ENCODE measurements at places on chromosomes 7 and 10.

DNA sequence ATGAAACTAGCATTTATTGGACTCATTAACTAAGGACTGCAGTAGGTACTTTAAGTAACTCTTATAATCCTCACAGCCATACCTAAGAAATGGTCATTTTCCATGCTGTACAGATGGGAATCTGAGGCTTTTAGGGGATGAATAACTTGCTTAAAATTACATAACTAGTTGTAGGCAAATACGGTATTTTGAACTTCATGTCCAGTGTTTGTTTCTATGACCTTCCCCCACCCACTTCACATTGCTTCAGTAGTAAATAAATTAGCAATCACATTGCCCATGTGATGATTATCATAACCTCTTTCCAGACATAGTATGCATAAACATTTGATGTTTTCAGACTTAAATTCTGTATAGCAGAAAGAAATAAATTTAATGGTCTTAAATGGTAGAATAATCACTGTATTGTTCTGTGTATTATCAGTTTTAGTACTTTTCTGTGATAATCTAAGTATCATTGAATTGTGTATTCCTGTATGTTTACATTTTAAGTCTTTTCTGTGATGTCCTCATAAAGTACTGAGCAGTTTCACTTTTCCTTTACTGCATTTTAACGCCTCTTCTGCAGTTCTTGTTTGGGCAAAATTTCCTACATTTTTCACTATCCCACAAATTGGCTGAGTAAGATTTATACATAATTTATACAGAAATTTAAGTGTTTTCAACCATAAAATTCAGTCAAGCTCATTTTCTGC is 48.3 kb downstream of the ANKIB1 start:
- peak; percentile 36 for DNase-seq

DNA sequence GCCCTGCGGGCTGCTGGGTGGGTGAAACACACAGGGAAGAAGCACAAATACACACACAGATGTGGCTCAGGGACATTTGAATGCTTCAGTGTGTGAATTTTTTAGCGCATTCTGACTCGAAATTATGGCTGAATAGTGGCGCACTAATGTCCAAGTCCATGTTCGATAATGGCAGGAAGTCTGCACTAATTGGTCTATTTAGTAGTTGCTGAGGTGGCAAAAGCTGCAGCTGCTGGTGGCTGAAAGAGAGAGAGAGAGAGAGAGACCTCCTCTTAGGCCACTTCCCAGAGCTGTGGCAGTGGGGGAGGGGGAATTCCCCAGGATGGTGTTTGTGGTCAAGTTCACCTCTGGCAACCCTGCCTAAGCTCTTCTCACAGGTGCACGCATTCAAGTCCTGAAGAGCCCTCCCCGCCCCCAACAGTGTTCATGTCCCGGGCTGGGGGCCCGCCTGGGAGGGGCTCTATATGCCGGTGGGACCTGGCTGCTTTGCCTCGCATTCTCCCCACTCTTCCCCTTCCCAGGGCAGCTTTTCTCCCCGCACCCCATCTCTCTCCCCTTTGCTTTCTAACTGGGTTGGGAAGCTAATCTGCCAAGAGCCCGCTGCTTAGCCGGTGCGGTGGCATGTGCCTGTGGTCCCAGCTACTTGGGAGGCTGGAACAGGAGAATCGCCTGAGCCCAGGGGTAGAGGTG is 6.0 kb upstream of the MNX1 start:
- no peak for DNase-seq

GRCh38 chr7:55198634-55199392 is 166.3 kb upstream of the LANCL2 start:
- DNase-seq = no peak

- DNase-seq = no peak
These were observed 7.2 kb downstream of the DLX5 start for GRCh38 chr7:97017192-97018125.

DNA sequence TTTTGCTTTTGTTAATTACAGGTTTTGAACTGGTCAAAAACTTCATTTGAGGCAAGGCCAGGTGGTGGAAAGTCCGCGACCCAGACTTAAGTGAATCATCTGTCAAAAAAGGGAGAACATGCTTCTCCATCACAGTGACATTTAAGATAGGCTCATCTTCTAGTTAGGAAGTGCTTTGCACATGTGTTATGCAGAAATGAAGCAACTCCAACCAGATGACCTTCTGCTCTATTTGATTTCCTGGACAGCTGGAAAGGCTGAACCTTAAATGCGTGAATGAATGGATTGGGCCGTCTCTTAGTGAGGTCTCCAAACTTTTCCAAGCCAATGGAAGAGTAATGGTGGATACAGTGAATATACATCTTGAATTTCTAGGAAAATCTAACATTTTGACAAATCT is 101.6 kb upstream of the FAM13C start:
- no peak for DNase-seq

DNA sequence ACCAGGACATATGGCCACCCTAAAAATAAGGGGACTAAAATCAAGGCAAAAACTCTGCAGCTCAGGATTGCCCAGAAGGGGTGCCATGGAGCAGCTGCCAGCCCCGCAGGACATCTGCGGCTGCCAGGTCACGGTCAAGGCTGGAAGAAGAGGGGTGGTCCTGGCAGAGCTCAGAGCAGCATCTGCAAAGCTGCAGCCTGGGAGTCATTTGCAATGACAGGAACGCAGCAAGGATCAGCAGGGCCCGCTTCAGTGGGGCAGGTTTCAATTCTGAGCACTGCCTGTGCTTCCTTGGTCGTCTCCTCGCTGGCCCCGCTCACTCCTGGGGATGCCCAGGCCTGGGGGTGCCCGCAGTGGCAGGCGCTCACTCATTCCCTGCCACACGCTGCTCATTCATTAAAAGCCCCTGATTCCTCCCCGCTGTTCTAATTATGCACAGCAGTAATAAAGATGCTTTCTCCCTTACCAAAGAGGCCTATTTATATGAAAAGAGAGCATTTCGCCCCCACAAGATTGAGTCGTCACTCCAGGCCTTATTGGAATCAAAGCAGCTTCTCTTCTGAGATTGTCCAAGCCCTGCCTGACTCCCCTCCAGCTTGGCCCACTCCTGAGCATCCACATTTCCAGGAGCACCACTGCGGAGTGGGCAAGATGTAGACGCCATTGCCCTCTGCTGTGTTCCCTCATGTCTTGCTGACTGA is 4.6 kb downstream of the HSPA12A start:
- DNase-seq = no peak

DNA sequence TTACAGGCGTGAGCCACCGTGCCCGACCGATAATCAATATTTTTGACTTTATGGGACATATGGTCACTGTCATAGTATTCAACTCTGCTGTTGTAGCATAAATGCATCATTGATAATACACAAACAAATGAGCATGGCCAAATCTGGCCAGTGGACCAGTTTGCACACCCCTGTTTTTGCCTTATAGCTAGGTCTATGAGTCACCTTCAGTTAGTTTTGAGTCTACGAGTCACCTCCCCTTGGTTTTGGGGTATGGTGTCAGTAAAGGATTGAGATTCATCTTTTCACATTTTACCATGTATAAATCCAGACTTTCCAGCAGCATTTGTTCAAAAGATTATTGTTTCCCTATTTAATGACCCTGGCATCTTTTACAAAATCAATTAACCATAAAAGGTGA is 362.5 kb upstream of the NRP1 start:
- DNase-seq = no peak

DNA sequence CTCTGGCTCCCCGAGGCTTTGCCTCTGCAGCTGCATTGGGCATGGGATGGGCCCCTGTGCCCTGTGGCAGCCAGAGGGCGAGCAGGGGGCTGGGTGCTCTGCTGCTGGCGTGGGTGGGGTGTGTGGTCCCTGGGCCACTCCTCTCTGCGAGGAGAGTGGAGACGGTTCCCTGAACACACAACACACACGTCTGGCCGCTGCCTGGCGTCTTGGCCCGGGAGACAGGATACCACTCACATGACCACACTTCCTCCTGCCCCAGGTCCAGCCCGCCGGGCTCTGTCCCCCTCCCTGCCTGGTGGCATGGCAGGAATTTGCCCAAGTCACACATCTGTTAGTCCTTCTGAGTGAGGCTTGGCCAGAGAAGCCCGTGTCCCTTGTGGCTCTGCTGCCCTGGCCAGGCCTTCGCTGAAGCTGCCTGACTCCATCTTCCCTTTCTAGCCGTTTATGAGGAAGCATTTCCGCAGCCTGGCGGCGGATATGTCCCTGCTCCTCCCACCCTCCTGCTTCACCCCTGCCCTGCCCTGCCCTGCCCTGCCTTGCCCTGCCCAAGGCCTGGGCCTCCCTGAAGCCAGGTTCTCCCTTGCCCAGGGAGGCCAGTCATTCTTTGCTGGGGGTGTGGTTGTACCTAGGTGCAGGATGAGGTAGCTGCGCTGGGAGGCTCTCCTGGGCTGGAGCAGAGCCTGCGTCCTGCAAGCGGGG is 3.0 kb downstream of the BRI3 start:
- DNase-seq = peak; percentile 93

- DNase-seq = no peak
These were observed 248.1 kb downstream of the AHR start for GRCh38 chr7:17546592-17546991.

- no peak for DNase-seq
These were observed 100.7 kb downstream of the GRK5 start for GRCh38 chr10:119308089-119308488.

- peak; percentile 42 for DNase-seq
These were observed 29.1 kb downstream of the NUDCD3 start for GRCh38 chr7:44461387-44461786.

GRCh38 chr10:70131560-70131937 is 1.1 kb downstream of the AIFM2 start:
- DNase-seq = no peak

DNA sequence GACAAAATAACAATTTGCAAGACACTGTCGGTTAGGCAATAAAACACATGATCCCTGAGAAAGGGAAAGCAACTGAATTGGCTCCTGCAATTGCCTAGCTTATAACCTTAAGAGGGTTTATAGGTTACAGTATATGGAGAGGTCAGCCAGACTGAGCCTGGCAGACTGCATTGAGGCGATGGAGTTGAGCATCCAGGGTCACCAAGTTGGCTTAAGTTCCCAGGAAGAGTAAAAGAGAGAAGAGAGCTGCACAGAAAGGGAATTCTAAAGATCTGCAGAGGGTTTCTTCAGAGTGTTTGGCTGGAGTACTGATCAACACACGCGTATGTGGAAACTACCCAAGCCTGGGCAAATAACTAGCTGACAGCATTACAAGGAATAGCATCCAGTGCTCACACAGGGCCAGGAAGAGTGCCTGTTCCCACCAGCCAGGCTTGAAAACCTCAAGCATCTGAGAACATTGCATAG is 11.2 kb downstream of the ANKMY2 start:
- no peak for DNase-seq

- DNase-seq = no peak
These were observed 142.0 kb downstream of the CCDC71L start for GRCh38 chr7:106518967-106519366.

DNA sequence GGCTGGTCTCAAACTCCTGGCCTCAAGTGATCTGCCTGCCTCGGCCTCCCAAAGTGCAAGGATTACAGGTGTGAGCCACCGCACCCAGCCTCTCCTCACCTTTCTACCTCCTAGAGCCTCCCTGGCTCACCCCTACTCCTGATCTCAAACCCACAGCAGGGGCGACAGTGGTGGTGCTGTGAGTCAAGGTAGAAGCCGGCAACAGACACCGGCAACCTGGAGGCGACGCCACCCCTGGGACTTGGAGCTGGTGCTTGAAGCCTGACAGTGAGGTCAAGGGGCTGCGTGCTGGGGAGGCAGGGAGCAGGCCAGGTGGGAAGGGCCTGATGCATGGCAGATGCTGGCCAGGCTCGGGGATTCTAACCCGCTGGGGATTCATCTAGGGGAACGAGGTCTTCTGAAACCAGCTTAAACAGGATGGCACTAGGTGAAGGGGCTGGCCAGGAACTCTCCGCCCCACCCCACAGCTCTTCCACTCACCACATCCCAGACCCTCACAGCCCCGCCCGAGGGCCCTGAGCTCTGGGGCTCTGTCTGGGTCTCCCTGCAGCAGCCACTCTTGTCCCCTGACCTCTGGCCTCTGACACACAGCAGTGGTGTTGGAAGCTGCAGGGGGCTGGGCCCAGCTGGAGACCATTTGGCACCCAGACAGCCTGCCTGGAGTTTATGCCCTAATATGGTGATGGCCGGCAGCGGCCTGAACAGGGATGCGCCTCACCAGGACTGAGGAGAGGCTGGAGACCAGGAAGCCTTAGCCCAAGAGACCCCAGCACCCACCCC is 16.4 kb downstream of the KCNH2 start:
- no peak for DNase-seq

DNA sequence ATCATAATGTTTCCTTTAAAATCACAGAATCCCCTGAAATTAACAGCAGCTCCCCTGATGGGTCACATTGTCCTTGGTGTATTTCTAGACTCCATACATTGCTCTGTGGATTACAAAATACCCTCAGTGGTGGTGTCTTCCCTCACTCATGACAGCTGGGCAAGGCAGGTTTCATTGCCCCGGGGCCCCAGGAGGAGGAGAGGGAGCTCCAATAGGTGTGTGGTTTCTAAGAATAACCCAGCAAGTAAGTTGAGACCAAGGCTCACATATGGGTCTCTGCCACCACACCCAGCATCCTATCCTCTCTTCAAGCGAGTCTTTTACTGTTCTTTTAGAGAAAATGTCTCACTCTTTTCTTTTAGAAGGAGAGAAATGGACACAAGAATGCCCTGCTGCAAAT is 63.6 kb downstream of the PKD1L1 start:
- DNase-seq = no peak

GRCh38 chr10:124249812-124250432 is 156.5 kb upstream of the CHST15 start:
- DNase-seq = no peak

- peak; percentile 30 for DNase-seq
These were observed 60.5 kb upstream of the ZNF138 start for GRCh38 chr7:64733550-64734240.

DNA sequence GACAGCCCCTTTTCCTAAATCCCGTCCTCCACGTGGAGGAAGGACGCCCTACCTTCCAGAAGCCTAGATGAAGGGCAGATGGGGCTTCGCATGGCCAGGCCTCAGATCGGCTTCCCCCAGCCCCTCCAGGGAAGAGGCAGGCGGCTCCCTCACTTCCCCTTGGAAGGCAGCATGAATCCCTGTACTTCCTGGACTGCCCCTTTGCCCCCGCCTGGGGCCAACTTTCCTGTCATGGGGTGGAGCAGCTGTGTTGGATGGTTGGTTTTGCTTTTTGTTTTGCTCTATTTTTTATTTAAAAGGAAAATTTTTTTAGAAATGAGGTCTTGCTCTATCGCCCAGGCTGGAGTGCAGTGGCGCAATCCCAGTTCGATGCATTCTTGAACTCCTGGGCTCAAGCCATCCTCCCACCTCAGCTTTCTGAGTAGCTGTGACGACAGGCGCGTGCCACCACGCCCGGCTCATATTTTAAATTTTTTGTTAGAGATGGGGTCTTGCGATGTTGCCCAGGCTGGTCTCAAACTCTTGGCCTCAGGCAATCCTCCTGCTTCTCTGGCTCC is 27.2 kb downstream of the GTF2IRD1 start:
- DNase-seq = peak; percentile 85

All from H4 (cell line).